ENCODE measurements at places on chromosomes 13 and 19.

DNA sequence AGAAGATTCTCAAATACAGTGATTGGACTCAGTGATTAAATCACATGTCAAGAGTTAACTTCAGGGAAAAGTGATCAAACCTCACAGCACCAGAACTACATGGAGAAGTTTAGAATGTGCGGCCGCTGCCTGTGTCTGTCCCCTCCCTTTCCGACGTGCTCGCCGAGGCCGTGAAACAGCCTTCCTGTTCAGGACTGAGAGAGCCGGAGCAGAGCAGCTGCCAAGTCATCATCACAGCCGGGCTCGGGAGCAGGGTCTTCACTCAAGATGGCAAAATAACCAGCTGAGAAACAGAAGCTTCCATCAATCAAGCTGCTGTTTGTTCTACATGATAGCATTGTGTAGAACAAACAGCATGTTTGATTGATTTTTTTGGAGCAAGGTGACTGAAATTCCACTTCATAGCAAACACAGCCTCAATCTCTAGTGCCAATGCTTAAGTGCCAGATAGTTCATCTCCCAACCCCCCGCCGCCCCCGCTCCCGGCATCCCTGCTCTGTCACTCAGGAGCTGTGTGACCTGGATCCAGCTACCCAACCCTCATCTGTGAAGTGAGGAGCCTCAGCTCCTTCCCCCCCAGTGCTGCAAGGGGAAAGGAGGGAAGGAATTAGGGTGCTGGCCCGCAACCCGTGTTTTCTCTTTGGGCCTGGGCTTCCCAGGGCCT lies 70.6 kb downstream of the HSPH1 start:
- DNase-seq, result no peak

GRCh38 chr13:73171271-73171682 lies 112.5 kb downstream of the KLF5 start:
- DNase-seq, result no peak

DNA sequence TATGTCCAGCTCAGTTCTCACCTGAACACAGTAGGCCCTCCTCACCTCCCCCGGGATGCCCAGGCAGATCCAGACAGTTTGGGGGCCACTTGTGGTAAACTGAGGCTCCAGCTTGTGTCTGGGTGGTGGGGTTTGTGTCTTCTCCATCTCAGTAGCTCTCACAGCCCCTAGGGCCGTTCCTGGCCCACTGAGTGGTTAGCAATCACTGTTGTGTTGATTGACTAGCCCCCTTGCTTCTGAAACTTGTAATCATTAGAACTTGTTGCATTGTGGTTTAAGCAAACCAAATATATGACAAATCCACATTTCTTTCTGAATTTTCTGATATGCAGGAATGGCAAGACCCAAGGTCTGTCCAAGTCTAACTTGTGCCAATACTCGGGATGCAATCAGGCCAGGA lies 13.9 kb upstream of the ZNF536 start:
- DNase-seq, result no peak

- no peak for DNase-seq
These were observed 194.6 kb downstream of the POSTN start for GRCh38 chr13:37403776-37404527.

- no peak for DNase-seq
These were observed 19.3 kb upstream of the TCF3 start for GRCh38 chr19:1671716-1672037.

DNA sequence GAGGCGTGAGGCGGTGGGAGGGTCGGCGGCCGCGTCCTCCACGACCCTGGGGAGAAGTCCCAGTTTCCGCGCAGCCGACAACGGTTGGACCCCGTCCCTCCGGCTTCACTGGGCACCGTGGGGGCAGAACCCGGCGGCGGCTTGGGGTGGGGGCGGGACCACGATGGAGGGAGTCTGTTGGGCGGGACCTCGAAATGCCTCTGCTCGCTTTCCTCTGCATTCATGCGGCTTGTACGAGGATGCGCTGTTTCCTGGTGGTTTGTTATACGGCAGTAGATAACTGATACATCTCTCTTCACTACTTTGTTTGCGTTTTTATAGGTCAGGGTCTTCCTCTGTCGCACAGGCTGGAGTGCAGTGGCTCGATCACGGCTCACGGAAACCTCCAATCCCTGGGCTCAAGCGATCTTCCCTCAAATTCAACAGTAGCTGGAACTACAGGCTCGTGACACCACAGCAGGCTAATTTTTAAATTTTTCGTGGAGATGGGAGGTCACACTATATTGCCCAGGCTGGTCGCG lies 24.6 kb upstream of the ZNF846 start:
- no peak for DNase-seq

DNA sequence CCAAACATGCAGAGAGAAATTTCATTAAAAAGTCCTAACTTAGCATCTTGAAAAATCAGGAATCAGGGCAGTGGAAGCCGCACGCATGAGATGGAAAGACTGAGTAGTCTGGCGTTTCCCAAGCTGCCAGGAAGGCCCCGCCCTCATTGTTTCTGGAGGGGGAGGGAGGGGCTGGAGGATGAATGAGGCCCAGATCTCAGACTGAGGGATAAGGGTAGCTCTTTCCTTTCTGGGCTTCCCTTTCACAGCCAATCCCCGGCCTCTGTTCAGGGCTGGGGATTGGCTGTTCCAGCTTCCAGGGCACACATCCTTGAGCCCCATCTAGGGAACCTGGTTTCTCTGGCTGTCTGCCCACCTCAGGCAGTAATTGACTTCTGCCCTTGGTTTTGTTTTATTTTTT lies 7.3 kb downstream of the C19orf53 start:
- DNase-seq, result peak; percentile 7

- DNase-seq, result no peak
These were observed at the start of gene EBI3 for GRCh38 chr19:4229179-4229931. Gene EBI3 (plus strand): TSS chr19:4229523. CDS start chr19:4229551, 28 bp downstream.
